ENCODE measurements at places on chromosomes 4 and X.

GRCh38 chr4:147284256-147284835, 196.6 kb upstream of the EDNRA start:
- no peak for DNase-seq

DNA sequence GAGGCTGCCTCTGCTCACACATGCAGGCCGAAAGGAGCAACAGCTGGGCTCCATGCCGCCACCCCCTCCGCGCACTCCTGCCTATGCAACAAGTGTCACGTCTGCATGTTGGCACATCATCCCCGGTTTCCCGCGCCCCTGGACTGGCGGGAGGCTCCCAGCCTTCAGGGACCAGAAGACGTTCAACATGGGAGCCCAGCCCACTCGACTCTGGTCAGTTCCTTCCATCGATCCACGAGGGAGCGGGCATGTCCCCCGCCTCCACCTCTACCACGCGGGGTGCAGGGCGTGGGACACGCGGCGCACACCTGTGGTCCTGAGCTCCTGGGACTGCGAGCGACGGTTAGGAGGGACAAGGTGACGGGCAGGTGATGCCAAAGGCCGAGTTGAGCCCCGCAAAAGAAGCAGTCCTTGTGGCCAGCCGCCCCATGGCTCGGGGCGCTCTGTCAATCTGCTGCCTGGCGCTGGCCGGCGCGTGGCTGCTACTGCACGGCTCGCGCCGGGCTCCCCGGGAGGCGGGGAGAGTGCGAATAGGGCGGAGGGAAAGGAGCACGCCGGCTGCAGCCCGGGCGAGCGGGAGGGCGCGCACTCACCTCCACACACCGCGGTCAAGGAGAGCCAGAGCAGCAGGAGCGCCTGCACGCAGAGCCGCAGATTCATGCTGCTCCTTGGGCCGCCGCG, 645 bp downstream of the APLN start:
- DNase-seq, result no peak

DNA sequence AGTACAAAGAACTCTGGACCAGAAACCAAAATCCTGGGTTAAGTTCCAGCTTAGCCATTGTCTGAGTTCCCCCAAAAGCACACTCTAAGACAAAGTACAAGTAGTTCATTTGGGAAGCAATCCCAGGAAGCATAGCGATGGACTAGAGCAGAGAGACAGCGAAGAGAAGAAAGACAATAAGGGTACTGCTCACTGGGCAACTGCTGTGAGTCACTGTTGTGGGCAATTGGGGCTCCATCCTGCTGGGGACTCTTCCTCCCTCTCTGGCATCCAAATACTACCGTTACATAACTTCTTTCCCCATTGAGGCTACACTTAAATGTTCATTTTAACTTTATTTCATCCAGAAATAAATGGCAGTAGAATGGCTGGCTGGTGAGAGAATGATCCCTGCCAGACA, 14.1 kb downstream of the SRPX start:
- DNase-seq, result no peak

- no peak for DNase-seq
Observed at GRCh38 chrX:69036674-69037573, 128.3 kb downstream of the PJA1 start.

- DNase-seq, result no peak
Observed at GRCh38 chr4:126097155-126097799, 782.5 kb downstream of the FAT4 start.

DNA sequence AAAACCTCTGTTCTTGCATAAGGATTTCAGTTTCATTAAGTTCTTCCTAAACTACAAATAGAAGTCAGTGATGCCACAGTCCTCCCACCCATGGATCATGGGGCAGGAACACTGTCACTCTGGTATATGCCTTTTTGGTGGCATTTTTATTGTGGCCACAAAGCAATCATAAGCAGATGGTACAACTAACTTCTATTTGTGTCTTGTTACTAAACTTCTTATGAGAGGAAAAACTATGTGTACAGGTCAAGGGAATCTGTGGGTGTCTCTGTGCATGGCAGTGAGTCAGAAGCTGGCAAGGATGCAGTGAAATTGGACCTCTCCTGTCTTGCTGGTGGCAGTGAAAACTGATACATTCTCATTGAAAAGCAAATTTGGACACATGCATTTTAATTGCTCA, 245.0 kb upstream of the GPC4 start:
- DNase-seq, result no peak

DNA sequence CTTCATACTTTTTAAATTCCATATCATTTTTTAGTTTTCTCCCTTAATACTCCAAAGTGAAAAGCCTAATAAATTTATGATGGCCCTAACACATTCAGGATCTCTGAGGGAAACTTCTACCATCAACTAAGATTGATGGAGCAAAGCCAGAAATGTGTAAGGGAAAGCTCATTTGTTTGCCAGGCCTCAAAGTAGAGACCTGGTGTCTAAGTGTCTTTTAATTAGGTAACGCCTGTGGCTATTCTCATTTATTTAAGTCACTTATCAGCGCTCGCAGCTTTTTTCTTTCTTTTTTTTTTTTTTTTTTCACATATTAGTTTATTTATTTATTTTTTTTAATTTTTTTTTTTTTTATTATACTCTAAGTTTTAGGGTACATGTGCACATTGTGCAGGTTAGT, 242.4 kb downstream of the TMA16 start:
- no peak for DNase-seq

DNA sequence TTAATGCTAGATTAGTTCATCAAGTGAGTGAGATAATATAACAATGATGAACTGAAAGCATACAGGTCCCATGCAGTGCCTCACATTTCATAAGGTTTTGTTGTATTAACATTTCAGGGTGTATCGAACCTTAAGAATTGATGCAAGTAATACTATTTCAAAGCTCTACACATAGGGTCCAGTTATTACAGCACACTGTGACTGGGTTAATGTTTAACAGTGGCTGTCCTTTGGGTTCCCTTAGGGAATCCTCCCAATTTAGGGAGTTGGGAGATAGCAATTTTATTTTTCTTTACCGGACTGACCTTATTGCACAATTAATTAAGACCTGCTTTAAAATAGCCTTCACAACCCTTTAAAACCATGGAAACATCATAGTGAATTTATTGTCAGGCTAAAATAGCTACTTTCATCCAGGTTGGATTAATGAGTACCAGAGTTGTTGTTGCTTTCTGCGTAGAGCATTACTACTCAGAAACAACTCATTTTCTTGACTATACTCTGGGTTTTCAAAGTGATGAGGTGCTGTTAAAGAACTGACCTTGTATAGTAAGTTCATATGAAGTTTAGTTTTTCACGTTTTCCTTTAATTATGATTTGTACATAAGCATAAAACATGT, 134.4 kb downstream of the AKAP4 start:
- no peak for DNase-seq

DNA sequence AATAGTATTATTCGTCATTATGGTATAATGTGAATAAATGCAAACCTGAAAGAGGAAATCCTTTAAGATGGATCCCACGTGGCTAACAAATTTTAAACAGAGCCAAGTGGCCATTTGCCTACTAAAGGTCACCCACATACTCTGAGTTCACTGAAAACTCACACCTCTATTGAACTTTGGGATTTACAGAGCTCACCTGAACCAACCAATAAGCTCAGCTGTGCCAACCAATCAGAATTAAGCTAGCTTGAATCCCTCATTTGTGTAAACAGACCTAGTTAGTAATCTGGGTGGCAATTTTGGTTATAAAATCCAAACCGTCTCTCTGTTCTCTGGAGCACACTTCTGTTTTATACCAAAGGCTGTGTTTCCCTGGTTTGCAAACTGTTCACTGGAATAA, 5.4 kb upstream of the NUDT9 start:
- no peak for DNase-seq

- no peak for DNase-seq
Observed at GRCh38 chr4:37922328-37922727, 31.4 kb downstream of the TBC1D1 start.

GRCh38 chr4:1049591-1049905, 38.1 kb downstream of the FGFRL1 start:
- DNase-seq, result no peak

DNA sequence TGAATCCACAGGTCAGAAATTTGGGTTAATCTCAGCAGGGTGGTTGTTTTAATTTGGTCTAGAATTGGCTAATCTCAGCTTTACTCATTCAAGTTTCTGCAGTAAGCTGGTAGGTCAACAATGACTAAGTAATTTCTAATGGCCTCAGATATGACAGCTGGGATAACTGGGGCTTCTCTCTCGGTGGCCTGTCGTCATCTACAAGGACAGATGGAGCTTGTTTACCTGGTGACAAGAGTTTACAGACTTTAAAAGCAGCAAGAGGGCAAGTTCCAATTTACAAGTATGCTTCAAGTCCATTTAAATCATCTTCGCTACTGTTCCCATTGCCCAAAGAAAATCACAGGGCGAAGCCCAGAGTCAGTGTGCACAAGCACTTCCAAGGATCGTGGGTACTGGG, 453.9 kb downstream of the PDHA2 start:
- no peak for DNase-seq

- DNase-seq, result no peak
Observed at GRCh38 chrX:46602468-46603102, 29.0 kb downstream of the CHST7 start.

- DNase-seq, result no peak
Observed at GRCh38 chr4:183721207-183722081, 62.4 kb downstream of the TRAPPC11 start.

DNA sequence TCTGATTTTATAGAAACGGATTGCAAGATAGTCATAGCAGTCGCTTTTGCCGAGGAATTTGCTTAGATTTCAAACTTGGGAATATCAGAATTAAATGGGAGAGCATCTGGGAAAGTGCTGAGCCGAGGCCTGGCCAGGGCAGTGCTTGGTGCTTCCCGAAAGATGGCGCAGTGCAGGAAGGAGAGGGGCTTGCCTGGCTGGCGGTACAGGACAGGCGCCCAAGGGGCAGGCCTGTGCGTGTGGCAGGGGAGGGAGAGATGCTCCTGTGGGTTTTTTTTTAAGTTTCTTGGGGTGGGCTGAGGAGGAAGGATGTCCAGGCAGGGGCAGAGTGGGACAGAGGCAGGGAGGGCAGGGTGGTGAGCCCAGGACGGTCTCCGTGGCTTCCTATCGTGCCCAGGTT, 241.1 kb downstream of the AFAP1 start:
- peak; percentile 8 for DNase-seq

DNA sequence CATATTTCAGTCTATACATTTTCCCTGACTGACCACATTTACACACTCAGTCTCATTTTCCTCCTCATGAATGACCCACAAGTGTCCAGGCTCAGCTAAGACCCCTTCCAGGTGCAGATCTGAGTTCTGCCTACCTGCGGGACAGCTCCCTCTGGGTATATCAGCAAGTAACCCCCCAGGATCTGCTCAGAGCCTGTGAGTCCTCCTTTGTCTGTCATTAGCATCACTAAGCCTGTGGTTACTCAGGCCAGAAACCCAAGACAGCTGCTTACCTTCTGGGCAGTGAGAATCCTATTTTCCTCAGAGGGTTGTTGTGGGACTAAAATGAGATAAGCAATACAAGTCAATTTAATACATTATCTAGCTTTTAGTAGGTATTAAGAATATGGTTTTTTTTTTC, 487.6 kb upstream of the BOD1L1 start:
- DNase-seq, result no peak

DNA sequence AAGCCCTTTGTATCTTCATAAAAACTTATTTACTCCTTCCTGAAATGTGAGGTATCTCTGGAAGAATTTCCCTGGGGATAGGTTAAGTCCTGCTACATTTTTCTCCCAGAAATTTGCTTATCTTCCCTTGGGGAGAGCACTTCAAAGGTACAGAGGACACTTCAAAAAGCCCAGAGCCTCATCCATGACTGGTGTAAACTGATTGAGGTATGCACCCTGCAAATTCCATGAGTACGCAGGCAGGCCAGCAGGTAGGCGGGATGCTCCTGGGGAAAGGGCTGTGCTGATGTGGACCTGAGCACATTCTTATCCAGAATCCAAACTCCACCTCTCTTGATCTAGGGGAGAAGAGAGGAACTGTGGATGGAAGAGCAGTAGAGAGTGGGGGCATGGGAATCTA, 26.3 kb upstream of the RASGEF1B start:
- no peak for DNase-seq

GRCh38 chr4:53576676-53577372, 14.5 kb downstream of the LNX1 start:
- no peak for DNase-seq

- no peak for DNase-seq
Observed at GRCh38 chrX:147910607-147911006, 1.1 kb upstream of the FMR1 start.

Measured in AG09319 (cell line).